ENCODE measurements at places on chromosomes 13 and 19.

DNA sequence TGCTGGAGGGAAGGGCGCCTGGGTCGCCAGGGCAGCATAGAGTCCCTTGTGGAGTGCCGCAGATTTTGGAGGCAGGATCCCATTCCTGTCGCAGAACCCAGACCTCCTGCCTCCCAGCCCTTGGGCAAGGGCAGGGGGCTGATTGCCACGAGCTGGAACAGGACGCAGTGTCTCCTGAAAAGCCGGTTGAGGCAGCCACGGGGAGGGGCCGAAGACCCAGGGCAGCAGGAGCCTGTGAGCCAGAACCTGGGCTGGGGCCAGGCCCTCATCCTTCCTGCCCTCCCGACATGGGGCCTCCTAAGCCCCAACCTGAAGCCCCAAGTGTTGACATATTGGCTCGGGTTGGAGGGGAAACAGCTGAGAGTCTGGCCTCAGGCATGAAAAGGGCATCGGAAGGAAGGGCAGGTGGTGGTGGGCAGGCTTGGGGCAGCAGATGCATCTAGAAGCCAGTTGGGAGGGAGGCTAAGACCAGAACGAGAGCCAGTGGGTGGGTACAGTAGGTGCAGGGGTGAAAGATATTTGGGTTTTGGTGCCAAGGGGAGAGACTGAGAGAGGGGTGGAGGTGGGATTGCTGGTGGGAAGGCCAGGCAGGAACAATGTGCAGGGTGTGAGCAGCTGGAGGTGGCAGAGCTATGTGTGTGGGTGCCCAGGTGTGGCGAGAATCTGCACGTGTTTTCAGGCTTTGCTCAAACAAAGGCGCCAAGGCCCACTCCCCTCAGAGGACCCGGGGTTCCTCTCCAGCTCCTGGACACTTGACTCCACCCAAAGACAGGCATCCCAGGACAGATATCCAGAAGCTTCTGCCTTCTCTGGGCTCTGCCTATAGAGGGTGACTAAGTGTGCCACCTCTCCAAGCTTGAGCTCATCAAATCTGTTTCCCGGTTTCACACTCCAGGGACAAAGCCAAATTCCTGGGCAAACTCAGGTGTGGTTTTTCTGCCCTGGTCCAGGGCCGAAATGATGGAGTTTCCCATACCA lies 1.4 kb upstream of the SBSN start:
- DNase-seq = no peak

- no peak for DNase-seq
Measured at GRCh38 chr13:44812818-44813217, 176.5 kb downstream of the NUFIP1 start.

GRCh38 chr19:34408411-34408810 lies 4.2 kb downstream of the PDCD2L start:
- DNase-seq = no peak

DNA sequence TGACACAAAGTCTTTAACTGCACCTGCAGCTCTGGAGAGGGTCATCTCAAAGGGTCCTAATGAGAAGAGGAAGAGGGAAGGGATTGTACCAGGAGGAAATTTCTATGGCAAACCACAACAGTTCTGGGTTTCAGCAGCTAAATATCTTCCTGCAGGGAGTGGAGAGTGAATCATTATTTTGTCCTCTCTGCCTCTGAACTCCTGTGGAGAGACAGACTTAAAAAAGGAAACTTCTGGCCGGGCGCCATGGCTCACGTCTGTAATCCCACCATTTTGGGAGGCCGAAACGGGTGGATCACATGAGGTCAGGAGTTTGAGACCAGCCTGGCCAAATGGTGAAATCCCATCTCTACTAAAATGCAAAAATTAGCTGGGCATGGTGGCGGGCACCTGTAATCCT lies 16.9 kb upstream of the C1QTNF9 start:
- no peak for DNase-seq

DNA sequence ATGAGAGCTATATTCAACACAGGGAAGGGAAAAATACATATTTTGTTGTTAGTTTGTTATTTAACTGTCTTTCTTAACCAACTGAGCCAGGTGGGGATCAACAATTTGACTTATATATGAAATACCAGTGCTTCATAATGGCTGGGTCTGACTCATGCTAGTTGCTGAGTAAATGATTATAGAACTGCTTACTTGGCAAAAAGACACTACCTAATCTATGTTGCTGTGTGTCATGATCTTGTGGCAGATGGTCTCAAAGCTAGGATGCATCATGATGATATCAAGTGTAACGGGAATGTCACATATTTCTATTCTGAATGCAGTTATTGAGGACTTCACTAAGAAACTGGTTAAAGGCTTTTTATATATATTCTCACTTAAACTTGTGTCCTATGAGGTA lies 727.4 kb upstream of the SLITRK1 start:
- no peak for DNase-seq

DNA sequence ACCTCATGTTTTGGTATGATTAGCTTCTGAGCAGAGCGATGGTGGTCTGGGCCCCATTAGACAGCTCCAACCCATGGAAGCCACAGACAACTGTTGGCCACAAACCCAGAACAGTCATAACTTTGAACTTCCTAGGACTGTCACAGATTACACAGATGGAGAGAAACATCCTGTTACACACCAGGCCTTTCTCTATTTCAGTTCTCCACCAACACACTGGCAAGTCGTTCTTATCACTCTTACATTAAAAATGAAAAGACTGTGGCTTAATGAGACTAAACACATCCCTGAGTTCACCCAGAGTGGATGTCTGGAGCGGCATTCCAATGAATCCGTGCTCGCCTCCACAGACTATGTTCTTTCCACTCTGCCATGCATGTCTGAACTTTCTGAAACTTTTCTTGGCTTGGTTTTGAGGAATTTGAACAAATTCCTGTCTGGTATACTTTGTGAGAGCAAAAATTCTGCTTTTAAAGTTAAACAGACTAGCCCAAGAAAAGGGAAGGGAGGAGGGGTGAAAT lies 109.1 kb downstream of the NALCN start:
- no peak for DNase-seq

DNA sequence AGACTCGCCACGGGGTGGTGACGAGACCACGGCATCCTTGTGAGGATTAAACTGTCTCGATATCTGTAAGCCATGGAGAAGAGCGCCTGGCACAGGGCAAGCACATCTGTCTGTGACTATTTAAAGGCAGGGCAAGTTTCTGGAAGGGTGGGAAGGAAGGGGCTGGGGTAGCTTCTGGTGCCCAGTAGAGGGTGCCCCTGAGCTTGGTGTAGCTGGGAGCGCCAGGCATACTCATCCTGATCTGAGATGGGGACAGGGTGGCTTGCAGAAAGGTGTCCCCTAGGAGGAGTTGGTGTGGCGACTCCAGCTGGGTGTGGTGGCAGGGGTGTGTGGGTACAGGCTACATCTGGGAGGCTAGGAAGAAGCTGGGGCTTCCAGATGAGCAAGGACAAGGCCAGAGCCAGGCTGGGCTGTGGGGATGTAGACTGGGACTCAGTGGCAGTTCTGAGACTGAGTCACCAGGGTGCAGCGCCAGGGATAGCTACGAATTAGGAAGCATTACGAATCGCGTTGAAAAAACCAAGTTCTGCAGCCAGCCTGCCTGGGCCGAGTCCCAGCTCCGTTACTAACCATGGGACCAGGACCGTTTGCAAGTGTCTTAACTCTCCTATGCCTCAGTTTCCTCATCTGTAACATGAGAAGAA lies 23.1 kb upstream of the ASPDH start:
- DNase-seq = no peak

DNA sequence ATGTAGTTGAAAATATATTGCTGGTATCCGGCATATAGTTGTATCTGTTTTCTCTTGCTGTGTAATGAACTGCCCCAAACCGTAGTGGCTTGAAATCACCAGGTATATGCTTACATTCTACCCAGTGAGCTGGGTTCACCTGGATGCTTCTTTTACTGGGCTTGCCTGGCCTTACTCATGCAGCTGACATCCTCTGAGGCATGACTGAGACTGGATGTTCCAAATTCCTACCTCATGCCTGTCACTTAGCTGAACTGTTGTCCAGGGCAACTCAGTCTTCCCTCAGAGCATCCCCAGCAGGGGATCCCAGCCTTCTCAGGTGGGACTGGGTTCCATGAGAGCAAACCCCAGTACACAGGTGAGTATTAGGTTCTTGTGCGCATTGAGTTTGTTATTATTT lies 66.8 kb downstream of the IFT88 start:
- no peak for DNase-seq

GRCh38 chr19:47111006-47111621 lies 2.5 kb downstream of the ZC3H4 start:
- no peak for DNase-seq

DNA sequence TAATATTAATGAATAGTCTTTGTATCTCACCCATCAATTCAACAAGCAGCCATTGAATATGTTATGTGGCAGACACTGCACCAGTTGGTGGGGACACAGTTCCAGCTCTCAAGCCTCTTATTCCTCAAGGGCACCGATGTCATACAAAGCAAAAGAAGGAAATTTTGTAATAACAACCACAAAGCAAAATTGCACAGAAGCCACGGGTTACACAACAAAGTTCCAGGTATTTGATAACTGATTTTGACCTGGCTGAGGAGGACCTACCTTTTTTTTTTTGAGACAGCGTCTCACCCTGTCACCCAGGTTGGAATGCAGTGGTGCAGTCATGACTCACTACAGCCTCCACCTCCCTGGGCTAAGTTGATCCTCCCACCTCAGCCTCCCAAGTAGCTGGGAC lies 266.7 kb downstream of the FOXO1 start:
- DNase-seq = no peak

- DNase-seq = no peak
Measured at GRCh38 chr13:102651892-102652291, 43.0 kb downstream of the METTL21C start.

DNA sequence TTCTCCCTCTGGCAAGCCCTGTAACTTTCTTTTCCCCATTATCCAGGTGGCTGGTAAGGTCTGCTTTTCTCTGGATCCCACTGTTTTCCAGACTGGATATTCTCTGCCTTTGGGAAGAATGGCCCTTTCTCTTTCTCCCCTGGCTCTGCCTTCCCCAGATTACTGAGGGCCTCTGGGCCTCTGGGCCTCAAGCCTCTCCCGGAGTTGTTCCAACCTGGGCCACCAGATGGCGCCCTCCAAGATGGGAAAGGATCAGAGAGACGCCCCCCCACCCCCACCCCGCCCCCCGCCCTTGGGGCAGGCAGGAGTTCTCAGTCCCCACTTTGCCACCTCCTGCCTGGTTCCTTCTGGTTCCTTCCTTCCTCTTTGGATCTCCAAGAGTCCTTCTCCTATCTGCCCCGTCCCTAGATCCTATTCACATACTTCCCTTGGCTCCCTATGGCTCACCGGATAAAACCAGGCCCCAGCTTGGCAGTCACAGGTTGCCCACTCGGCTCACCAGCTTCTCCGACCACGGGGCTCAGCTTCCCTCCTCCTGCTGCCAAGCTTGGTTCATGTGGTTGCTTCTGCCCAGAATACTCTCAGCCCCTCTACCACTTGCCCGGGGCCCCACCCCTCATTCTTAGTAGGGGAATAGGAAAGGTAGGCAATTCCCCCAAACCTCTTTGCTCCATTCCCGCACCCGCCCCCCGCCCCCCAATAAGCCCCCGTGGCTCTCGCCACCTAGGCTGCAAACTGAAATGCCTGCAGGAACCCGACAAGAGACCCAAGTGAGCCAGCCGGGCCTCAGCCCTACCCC lies 13.1 kb downstream of the EPS8L1 start:
- peak; percentile 99 for DNase-seq

GRCh38 chr19:49761249-49761624 lies 1.9 kb downstream of the TSKS start:
- no peak for DNase-seq

DNA sequence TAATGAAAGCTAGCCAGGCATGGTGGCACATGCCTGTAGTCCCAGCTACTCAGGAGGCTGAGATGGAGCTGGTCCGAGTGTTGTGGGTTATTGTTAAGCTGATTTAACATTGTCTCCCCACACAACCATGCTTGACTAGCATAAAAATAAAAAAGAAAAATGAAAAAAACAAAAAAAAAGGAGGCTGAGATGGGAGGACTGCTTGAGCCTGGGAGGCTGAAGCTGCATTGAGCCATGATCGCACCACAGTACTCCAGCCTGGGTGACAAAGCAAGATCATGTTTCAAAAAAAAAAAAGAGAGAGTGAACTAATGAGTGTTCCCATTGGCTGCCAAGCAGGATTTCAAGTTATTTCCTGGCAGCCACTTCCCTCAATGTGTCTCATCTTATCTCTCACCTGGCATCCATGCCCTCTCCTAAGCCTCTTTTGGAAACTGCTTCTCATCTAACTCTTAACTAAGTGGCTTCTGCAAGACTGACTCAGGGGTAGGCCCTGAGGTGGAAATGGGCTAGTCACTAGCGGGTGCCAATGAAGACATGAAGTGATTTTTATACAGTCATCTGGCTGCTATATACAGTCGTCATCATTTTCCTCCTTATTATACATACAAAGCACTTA lies 4.9 kb downstream of the THAP8 start:
- no peak for DNase-seq

DNA sequence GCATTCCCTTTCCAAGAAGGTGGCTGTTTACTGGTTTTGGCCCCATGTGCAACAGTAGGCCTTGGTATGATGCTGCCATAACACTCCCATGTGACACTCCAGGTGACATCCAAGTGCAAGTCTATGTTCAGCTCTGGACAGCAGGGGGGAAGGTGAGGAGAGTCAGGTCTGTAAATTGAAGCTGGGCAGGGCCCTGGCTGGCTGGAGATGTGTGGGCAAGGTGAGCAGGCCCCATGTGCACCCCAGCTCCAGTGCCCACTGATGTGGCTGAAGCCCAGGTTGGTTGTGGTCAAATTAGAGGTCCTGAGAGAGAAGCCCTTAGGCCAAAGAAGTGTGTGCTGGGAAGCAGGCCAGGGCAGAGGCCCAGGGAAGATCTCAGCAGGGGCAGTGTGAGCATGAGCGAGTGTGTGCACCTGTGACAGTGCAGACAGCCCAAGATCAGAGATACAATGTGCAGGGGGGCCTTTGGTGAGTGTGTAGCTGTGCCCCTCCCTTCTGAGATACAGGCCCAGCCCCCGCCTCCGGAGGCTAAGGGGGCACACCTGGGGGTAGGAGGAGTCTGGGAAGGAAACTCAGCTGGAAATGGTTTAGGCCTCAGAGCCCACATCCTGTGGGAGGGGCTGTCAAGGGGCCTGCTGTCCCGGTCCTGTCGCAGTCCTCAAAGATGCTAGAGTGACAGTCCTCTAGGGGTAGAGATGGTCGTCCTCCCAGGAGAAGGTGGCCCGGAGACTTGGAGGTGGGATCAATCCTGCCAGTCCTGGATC lies 18.6 kb downstream of the DEDD2 start:
- DNase-seq = no peak

DNA sequence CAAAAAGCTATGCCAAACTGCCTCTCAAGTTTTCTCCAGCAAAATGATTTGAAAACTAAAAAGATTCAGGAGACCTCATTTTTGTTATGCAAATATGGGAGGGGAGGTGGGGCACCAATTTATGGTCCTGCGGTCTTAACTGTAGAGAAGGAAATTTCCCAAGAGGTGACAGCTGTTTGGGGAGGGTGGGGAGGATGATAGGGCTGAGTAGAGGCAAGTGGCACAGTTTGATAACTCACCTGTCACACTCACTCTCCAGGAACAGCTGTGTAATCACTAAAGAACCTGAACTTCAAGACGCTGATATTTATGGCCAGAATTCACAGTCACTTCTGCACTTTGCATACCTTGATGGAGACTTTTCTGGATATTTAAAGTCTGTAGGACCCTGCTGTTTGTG lies 232.9 kb upstream of the STARD13 start:
- no peak for DNase-seq

GRCh38 chr13:22925881-22926747 lies 254.7 kb upstream of the SGCG start:
- DNase-seq = no peak

- no peak for DNase-seq
Measured at GRCh38 chr19:34075661-34076091, 96.6 kb upstream of the LSM14A start.

- DNase-seq = peak; percentile 99
Measured at GRCh38 chr19:56594783-56595547, at the start of gene ZNF71. ZNF71 (plus strand) TSS chr19:56595302; CDS start chr19:56601559, 6,257 bp downstream.

Measured in H54 (cell line).